ENCODE measurements at places on chromosomes 11 and 22. TPM values are rescaled to one million over a fixed set of nuclear protein-coding genes. Genes with fewer than 3 reads are reported as not detected.

- no peak for DNase-seq
Measured at GRCh38 chr22:48173773-48174160, 1411.3 kb downstream of the TBC1D22A start.

DNA sequence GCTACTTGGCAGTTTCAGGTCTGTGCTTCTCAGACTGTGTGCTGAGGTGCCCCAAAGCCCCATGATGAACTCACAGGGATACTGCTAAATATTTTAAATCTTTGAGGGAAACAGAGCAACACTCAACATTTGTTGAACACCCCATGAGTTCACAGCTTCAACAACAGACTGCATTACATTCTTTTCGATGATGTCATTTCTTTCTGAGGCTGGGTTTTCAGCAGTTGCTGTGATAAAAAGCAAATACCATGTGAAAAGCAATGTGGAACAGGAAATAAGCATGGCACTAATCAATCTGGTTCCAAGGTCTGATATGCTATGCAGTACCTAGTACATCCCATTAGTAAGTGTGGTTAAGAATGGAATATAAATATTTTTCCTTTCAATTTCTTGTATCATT, 82.7 kb downstream of the RPL27A start:
- no peak for DNase-seq

GRCh38 chr22:17213976-17214375, 5.3 kb downstream of the ADA2 start:
- no peak for DNase-seq

DNA sequence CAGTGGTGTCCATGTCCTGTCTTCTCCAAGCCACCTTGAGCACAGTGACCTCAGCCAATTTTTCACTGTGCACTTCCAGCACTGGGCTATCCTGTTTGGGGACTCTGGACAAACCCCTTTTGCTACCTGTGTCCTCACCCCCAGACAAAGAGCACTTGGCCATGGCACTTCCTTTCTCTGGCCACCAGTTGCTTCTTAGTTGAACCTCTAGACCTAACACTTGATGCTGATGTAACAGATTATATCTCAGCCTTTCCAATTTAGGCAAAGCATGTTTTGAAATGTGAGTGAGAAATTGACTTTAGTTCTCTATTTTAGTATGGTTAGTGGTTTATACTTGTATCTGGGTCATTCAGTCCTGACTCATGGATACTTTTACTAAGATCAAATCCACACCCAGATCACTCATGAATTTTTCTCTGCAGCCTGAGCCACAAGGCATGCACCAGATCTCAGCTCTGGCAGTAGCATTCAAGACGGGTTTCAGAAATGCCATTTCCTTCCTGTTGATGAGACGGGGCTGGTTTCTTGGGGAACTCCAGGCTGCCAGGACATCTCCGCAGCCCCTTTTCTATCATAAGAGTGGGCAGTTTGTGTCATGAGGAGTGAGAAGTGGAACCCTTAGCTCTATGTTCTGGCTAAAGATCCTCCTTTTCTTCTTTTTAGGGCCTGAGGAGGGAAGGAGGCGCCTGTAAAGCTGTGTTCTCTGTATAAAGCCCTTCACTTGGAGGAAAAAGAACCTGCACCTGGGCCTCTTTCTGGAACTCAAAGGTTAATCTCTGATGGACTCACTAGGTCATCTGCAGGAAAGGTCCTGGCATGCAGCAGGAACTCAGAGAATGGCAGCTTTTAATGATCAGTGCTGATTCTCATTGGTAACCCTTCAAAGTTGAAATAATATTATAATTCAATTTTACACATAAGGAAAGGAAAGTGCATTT, 185.6 kb upstream of the TENM4 start:
- no peak for DNase-seq

- DNase-seq = no peak
Measured at GRCh38 chr11:129751511-129751910, 64.1 kb upstream of the TMEM45B start.

TSPAN18 gene
- total RNA-seq = 23.5 TPM

- DNase-seq = no peak
Measured at GRCh38 chr11:132549561-132549960, 982.7 kb downstream of the OPCML start.

TMEM135 gene
- 31.7 TPM for total RNA-seq

DNA sequence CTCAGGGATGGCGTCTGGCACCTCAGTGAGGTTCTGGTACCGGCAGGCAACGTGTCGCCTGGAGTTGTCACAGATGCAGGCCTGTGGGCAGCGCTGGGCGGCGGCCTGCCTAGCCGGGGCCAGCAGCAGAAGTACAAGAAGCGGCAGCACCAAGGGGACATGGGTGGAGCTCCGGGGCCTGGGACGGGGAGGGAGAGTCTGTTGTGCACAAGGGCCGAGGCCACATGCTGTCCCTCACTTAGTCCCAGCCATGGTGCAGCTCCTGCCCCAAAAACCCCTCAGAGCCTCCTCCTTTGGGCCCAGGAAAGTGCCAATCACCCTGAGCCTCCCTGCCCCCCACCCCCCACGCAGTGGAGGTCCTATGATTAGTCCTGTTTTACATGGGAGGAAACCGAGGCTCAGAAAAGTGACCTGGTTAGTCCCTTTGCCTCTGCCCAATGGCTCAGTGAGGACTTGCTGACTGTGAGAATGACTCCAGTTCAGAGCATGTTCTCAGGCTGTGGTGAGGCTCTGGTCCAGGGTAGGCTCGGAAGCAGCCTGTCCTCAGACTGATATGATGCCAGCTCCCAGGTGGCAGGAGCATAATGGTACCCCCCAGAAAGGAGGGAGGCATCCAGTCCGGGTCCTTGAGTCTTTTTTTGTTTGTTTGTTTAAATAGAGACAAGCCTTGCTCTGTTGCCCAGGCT, 1.1 kb downstream of the CHADL start:
- DNase-seq = no peak

MAJIN gene
- total RNA-seq = 0.98 TPM

DNA sequence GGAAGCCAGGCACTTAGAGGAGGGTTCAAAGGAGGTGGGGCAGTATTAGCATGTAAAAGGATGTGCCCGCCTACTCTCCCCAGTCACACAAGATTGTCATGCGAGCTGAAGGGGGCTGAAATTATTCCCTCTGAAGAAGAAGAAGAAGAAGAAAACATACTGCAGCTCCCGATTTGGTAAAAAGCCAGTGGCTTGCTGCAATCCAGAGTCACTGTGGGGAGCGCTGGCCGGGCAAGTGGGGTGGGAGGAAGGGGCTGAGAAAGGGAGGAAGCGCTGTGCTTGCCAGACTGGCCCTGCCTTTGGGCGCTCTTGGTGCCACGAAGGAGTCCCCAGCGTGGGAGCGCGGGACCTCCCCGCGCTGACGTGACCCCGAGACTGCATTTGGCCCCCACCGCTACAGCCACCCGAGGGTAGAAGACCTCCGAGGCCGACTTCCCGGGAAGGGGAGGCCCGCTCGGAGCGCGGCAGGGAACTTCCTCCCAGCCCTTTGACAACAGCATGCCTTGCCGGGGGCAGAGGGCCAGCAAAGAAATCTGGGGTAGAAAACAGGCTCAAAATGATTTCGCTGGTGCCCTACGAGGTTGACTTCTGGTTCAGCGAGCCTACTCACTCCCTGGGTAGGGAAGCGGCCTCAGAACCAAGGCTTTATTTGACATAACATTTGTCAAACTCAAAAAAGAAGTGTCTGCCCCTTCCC, 906.3 kb downstream of the DLG2 start:
- peak; percentile 74 for DNase-seq

RAB38 gene
- total RNA-seq = 2.0 TPM

SOX10 gene
- total RNA-seq = 0.13 TPM

DNA sequence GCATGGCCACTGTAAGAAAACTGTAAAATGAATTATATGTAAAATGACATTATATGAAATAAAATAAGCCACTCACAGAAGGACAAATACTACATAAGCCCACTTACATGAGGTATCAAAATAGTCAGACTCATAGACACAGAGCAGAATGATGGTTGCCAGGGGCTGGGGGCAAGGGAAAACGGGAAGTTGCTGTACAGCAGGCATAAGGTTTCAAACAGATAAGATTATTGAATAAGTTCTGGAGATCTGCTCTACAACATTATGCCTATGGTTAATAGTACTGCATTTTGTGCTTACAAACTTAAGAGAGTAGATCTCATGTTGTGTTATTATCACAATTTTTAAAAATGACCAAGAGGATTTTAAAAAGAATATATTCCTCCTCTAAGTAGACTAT, 32.7 kb upstream of the HEPHL1 start:
- DNase-seq = no peak

- no peak for DNase-seq
Measured at GRCh38 chr22:44068422-44069191, 44.5 kb downstream of the PARVB start.

DNA sequence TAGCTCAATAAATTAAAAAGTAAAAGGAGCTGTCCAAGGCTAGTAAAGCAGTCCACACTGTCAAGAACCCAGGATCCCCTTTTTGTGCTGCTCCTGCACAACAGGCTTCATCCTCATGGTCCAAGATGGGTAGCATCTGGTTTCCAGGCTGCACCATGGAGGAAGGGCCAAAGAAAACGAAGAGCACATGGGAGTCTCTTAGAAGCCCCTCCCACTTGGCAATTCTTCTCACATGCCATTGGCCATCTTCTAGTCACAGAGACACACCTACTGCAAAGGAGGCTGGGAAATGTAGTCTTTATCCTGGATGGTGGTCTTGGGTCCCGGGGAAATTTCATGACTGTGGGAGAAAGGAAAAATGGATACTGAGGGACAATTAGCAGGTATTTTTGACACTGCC, 37.8 kb downstream of the PRR5L start:
- no peak for DNase-seq

DNA sequence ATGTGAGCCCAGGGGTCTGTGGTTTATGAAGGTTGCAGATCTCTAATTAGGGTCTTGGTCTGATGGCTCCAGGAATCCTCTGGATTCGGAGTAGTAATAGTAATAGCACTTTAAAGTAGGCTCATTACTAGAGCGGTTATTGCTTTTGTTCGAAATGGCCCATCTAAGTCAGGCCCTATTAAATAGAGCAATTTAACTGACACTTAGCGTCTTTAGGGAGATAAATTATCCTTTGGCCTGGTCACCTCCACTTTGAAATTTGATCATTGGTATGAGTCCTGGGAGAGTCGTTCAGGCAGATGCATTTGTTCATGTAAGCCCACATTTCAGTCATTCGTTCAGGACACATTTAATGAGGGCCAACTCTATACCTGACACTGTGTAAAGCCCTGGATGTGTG, 54.8 kb downstream of the LDLRAD3 start:
- DNase-seq = no peak

CCDC89 gene
- 0.44 TPM for total RNA-seq

DNA sequence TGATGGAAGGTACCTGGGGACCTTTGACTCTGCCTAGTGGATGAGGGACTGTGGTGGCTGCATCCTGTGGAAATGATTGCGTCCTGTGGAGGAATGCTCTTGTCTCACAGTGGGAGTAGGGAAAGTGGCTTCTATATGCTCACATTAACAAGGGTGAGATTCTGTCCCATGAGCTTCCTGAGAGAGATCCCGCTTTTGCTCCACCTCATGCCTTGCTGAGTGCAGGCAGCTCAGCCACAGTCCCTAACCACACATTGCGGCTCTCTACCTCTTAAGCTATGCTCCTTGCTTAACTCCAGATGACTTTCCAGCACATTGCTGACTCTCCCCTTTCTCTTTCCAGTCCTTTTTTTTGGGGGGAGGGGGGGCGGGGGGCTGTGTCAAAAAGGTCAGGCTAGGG, 45.0 kb downstream of the TEAD1 start:
- DNase-seq = no peak

DNA sequence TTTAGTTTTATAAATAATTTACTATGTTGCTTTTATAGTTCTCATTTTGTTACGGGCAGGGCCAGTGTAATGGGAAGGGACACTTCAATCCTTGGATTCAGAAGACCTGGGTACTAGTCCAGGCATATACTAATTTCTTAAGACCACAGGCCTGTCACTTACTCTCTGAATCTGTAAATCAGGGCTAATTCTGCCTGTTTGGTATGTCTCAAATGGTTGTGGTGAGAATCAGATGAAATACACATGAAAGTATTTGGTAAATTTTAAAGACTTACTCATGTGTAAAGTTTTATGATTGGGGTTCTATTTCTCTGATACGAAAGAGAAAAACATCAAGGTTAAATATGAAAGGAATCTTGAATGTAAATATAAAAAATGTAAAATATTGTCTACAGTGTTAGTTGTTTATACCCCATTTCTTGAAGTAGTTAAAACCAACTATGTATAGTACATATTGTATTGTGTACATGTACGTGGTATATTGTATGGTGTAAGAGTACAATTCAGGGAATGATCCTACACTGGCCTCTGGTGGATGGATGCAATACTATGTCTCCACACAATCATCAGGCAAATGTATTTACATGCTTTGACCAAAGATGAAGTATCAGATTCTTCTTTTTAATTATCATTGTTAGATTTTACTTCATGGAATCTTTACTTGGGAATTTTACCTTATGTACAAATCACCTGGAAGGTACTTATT, 24.5 kb upstream of the RAG2 start:
- no peak for DNase-seq

- DNase-seq = no peak
Measured at GRCh38 chr11:72398058-72398758, 36.1 kb downstream of the CLPB start.

GRCh38 chr22:48753381-48753730, 1074.3 kb downstream of the BRD1 start:
- DNase-seq = no peak

GRCh38 chr11:110798201-110798900, 86.1 kb upstream of the ARHGAP20 start:
- no peak for DNase-seq

DNA sequence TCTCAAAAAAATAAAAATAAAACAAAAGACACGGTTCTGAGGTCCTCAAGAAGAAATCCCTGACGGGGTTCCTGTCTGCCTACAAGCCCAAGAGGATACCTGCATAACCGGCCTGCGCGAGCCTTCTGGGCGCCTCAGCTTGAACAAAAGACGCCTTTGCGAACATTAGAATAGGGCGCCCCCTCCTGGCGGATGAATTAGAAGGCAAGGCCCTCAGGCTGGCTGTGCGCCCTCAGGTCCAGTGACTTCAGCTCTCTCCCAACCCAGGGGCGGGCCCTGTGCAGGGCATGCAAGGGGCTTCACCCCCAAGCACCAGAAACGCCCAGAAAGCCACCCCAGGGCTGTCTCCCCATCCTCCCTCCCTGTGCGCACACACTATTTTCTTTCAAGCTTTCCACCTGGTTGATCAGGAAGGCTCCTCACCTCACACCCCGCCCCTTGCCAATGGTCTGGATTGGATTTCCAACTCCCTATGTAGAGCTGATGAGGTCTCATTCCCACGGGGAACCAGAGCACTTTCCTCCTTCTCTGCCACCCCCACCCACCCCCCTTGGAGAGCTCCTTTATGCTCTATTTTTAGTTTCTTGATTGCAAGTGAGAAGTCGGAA, 273.3 kb downstream of the BUD13 start:
- no peak for DNase-seq
